Dorsolateral prefrontal cortex (tissue), 122 donors: ENCODE measurements at places on chromosomes 13 and 19.

DNA sequence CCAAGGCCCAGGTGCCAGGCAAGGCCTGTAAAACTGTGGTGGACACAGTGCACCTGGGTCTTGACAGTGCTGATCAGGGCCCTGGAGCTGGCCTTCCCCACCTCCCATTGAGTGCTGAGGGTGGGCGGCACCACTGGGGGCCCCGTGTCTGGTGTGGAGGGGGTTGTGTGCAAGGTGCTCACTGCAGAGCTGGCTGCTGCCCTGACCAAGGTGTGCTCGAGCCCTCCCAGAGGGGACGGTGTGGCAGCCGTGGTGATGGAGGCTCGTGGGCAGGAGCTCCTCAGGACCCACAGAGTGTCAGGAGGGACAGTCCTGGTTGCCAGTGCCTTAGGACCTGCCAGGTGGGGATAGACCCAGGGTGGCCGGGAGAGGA, 23.0 kb downstream of the ATP4B start:
- DNase-seq: no peak

DNA sequence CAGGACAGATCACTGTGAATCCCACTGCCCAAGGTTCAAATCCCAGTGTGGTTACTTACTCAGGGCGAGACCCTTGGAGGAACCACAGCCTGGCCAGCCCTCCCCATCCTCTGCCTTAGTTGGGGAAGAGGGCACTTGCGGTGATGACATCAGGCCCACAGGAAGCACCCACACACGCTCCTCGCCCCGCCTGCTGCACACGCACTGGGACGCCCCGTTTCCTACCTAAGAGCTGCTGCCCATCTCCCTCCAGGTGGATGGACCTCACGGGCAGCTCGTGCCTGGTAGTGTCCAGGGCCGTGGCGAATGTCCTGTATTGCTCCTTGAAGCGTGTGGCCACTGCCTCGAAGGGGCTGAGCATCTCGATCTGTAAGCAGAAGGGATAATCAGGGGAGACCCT, 19.6 kb downstream of the HAUS8 start:
- DNase-seq: no peak

- DNase-seq: no peak
Measured at GRCh38 chr13:32051156-32051555, 19.6 kb downstream of the FRY start.

DNA sequence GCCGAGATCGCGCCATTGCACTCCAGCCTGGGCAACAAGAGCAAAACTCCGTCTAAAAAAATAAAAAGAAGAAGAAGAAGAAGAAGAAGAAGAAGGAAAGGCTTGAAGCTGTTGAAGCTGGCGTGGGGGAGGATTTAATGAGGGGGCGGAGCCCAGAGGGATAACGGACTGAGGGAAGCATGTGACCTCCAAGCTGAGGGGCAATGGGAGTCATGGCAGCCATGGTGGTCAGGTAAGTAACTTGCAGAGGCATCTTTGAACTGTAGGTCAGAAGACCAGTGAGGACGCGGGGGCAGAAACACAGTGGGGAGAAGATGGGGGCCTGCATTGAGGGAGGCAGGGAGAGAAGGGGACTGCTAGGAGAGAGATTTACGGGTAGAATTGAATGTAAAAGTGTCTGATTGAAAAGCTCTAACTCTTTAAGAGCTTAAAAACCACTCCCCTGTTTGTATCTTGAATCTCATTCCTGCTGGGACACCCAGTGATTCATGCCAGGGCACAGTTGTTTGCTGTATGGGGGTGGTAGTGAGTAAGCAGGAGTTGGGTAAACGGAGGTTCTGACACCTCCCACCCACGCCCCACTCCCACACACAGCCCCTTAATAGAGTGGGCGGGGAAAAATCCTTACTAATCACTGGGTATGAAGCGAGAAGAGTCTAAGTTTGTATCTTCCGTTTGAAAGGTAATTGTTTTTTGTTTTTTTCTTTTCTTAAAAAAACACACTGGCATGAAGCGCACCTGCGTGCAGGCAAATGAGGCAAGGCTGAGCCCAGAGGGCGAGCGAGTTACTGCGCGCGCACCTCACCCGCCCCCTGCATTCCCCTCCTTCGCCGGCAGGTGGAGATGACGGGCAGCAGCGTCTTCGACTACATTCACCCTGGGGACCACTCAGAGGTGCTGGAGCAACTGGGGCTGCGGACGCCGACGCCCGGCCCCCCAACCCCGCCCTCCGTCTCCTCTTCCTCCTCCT, 13.0 kb downstream of the TMEM160 start:
- DNase-seq: peak; percentile 88

- no peak for DNase-seq
Measured at GRCh38 chr19:36686365-36687213, 823 bp upstream of the ZNF567 start.

DNA sequence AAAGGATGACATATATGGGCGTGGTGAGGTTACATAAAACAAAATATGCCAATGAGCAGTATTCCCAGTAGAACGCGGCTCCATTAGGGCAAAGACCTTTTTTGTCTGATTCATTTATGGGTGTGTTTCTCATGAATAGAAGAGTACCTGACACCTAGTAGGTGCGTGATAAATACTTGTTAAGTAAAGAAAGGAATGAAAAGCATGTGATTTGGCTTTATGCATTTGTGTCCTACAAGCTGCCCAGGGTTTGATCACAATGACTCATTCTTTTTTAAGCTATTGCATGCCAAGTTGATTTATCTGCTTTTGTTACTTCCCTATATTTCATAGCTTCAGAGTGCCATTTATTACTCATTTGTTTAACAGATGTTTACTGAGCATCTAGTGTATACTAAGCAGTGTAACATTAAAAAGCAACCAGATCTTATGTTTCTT, 19.1 kb upstream of the KCTD4 start:
- DNase-seq: no peak

DNA sequence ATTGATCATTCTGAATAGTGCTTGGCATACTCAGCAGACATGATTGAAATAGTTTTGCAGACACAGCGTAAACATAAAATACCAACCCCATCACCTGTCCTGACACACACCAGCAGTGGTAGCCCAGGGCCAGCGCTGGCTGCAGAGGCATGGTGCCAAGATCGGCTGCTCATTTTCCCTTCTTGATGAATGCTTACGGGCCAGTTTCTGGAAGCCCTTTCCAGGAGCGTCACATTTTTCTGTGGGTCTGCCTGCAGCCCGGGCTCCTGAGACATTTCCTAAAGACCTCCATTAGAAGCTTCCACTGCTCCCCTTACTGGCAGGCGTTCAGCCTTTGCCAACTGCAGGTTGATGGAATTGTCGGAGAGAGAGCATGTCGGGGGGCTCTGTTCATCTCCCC, 48.6 kb downstream of the CHST8 start:
- DNase-seq: no peak

GRCh38 chr19:12623361-12624031, 12.8 kb downstream of the ZNF791 start:
- DNase-seq: no peak

DNA sequence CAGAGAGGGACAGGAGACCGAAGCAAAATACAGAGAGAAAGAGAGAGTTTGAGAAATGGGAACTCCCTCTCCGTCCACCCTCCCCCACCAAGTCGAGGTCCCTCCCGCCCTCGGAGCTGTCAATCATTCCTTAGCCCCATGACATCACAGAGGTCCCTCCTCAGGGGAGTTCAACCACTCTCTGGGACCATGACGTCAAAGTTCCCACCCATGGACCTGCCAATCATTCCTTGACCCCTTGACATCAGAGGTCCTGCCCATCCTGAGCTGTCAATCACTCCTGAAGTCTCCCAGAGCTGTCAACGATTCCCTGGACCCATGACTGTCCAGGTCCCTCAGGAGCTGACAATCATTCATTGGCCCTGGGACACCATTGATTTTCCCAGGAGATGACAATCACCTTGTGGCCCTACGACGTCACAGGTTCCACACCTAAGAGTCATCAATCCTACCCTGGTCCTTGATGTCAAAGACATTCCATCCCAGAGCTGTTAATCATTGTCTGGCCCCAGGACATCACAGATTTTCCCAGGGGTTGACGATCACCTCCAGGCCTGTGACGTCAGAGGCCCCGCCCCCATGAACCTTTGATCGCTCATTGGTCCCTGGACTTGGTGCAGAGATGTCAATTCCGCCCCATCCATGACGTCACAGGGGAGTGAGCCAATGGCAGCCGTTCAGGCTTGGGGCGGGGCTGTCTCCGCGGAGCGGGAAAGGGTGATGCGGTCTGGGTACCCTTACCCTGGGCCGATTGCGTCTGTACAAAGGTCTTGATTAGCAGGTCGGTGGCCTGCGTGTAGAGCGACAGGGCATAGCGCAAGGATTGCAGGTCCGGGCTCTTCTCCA, 61.7 kb downstream of the COLGALT1 start:
- no peak for DNase-seq

GRCh38 chr13:51122868-51123566, 11.9 kb upstream of the C13orf42 start:
- DNase-seq: no peak

- no peak for DNase-seq
Measured at GRCh38 chr13:44396701-44397580, 23.3 kb downstream of the SERP2 start.

GRCh38 chr19:28908941-28909340, 304.0 kb downstream of the UQCRFS1 start:
- DNase-seq: no peak

DNA sequence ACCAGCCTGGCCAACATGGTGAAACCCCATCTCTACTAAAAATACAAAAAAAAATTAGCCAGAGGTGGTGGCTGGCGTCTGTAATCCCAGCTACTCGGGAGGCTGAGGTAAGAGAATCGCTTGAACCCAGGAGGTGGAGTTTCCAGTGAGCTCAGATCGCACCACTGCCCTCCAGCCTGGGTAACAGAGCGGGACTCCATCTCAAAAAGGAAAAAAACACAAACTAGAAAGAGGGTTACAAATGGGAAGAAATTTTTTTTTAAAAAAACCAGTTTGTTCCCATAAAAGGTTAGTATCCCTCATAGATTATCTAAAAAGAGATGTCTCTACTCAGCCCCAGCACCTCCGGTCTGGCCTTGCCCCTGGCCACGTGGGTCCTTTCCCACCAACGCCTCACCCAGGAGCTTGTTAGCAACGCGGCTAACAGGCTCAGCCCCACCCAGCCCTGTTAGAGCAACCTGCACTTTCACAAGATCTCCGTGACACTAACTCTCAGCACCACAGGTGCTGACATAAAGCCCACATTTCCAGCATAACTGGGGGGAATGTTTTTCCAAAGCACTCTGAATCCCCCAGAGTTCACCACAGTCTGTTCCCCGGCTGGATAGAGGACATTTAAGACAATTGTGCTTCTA, 4.3 kb downstream of the DMKN start:
- no peak for DNase-seq

DNA sequence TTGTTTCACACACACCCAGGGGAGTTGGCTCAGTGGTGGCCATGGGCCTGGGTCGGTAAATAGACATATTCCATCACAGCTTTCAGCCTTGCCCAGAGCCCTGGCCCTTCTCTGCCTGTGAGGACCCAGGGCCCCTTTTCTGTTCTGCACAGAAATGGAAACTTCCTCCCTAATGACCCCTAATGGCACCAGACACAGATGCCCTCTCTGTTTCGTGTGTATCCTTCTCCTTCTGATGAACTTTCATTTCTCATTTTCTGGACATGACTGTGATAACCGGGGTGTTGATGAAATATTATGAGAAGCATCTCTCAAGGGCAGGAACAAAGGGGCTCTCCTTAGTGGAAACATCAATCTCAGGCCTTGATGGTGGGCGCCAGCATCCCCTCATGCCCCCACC, 12.8 kb downstream of the LILRA1 start:
- no peak for DNase-seq

GRCh38 chr19:45254044-45254531, 3.0 kb downstream of the MARK4 start:
- DNase-seq: no peak

DNA sequence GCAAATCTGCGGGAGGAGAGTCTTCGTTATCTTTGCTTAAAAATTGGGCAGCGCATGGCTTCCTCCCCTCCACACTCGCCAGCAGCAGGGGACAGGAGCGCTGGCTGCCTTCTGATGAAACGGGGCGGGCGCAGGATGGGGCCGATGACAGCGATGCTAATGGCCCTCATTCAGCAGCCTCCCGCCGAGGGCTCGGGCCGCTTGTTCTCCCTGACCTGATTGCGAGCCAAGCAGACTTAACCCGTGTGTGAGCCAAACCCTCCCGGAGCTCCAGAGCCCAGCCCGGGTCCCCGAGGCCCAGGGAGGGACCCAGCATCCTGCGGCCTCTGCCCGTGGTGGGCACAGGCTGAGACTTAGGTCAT, 90.3 kb downstream of the KDM4B start:
- DNase-seq: no peak

- no peak for DNase-seq
Measured at GRCh38 chr19:54462047-54462654, 1.4 kb downstream of the LENG9 start.

DNA sequence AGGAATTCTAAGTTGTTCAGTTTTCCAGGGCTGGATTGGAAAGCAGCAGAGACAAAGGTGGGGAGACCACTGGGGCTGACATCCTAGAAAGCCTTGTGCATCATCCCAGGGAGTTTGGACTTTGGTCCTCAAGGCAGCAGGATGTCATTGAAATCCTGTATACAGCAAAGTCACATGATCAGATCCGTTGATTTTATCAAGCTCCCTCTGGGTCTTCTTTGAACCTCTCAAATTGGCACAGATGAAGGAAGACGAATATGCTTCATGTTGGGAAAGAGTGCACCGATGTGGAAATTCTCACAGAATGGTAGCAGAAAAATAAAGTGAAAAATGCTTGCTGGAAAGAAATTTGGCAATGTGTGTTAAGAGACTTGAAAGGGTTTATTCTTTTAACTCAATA, 149.8 kb upstream of the TMTC4 start:
- DNase-seq: no peak

GRCh38 chr19:31283701-31284100, 65.5 kb downstream of the TSHZ3 start:
- DNase-seq: no peak

GRCh38 chr13:82758044-82758443, 1124.2 kb downstream of the SLITRK1 start:
- DNase-seq: no peak

DNA sequence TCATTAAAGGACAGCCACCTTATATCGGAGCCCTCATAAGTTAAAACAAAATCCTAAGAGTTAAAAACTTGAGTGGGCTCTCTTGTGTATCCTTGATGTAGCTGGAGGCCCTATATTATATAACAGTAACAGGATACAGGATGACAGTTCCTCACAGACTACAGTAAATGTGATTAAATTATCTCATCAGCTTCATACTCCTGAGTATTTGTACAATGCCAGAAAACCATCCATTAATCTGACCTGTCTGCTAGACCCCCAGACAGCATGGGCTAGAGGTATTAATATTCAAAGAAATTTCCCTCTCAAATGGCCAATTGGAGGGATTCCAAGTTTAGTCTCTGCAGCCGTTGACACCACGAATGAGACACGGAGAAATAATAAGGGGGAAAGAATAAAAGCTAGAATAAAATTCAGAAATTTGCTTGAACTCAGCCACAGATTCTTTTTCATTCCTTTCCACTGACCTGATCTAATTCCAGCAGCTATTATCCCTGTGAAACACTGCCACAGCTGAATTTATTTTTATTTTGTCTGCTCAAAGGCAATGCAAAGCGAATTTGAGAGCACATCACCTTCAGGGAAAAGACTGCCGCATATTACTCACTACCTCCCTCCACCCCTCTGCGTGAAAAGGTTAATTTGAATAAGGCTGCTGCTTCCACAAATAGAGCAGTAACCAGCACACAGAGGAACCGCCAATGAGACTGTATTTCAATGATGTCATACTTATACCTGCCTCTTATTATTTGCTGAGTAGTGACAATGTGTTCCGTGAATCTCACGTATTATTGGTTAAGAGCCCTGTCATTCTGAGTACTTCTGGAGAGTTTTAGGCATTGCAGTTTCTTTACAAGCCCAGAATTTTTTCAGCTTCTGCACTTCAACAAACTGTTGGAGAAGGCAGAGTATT, 155.9 kb upstream of the KLF12 start:
- no peak for DNase-seq
